ENCODE measurements at places on chromosomes 4 and X. TPM values are rescaled to one million over a fixed set of nuclear protein-coding genes. Genes with fewer than 3 reads are reported as not detected.

Gene TCEAL2
- total RNA-seq, result 1.6 TPM

Gene IBSP
- not detected for total RNA-seq

Gene DNAAF6
- 1.4 TPM for total RNA-seq

Gene CENPVL2
- 3.0 TPM for total RNA-seq

Gene SPARCL1
- 377 TPM for total RNA-seq
